ENCODE measurements at places on chromosomes 13 and 19.

DNA sequence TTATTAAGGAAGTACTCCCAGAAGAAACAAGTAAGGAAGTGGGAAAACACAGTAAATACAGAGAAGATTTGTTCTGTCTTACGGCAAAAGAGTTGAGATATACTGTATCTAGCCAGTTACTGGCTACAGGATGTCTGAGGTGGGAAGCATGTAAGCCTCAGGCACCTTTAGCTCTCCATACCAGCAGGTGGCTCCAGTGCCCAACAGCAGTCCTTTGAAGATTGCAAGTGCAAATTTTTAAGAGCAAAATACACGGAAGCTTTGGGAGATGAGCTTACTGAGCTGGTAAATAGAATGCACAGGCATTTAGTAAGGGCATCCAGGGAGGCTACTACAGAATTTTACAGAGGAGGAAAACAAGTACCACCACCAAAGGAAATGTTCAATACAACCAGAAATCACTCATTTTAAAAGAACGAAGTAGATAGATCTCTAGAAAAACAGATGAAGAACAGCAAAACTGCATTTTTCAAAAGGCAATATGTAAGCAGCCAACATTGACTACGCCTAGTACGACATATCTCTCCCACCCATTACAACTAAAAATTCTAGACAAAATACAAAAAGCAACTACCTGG, 57.9 kb upstream of the VSTM2B start:
- DNase-seq: peak; percentile 14

- no peak for DNase-seq
These were observed 11.8 kb downstream of the STAP2 start for GRCh38 chr19:4326837-4327251.

GRCh38 chr13:40550130-40550529, 116.3 kb downstream of the FOXO1 start:
- no peak for DNase-seq

DNA sequence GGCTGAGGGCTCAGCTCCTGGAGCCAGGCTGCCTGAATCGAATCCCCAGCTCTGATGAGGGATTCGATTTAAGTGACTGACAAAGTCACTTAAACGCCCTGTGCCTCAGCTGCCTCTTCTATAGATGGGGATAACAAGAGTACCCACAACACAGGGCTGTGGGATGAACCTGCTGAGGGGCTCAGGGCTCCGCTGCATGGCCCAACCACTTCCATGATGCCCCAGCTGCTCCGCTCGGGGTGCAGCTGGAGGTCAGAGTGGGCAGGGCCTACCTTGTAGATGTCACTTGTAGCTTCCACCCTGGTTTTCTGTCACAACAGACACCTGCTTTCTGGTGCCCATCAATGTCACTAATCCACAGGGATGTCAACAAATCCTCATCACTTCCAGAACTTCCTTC, 39.2 kb downstream of the STK24 start:
- DNase-seq: no peak

DNA sequence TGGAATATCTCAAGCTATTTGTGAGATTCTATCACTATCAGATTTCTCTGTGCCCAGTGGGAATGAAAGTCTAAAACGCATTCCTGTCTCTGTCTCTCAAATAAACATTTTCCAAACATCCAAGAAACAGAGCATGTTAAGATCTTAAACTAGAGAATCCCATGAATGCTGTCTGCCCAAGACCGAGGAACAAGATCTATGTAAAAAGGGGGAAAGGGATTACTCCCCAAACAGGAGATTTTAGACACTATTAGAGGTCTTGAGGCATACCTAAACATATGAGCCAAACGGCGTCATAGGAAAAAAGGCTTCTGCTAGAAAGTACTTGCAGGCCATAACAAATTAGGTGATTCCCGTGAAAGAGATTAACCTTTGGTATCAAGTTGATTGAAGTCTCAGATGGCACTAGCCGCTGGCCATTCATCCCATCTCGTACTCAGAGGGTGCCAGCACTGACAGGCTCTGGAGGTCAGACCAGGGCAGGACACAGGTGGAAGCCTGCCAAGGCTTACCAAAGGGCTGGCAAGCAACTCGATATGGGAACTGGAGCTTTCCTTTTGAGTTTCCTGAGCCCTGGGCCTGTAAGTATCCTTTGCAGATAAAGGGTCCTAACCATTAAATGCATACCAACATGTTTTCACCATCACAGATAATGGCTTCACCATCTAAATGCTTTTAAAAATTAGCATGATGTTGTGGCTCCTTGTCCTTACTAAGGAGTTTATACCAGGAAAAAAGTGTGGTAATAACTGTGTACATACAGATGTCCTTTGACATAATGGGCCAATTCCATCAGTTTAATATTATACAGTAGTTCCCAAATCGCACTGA, 225.2 kb downstream of the FOXO1 start:
- no peak for DNase-seq

- no peak for DNase-seq
These were observed 38.2 kb downstream of the RFXAP start for GRCh38 chr13:36857253-36857652.

DNA sequence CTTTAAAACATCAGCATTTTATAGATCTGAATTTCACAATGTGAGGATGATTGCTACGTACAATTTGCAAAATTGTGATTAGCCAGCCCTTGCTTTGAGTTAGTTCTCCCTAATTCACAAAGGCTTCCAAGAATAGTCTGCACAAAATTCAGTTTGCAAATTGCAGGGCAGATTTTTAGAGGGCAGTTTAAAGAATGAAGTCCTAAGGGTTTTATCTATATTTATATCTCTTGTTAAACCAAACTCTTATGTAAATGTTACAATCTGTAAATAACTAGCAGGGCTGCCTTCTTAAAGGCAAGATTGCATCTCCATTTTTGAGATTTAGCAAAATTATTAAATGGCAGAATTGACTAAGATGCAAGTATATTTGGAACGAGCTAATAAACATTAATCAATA, 52.8 kb upstream of the ZNF536 start:
- DNase-seq: no peak

DNA sequence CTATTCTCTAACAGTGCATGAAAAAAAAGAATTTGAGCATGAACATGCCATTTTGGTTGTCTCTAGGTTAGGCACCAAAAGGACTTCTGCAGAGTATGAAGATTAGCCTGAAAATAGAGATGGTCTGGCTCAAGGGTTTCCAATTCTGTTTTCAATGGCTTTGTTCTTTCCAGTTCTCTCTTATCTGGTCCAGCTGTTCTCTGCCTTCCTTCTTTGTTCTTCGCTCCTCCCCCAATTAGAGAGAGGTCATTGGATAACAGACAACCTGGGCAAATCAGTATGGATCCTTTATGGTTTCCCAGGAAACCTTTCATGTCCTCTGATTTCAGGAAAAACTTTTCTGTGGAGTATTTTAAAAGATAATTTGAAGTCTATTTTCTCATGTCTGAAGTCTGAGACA, 623.4 kb downstream of the PCDH17 start:
- no peak for DNase-seq

DNA sequence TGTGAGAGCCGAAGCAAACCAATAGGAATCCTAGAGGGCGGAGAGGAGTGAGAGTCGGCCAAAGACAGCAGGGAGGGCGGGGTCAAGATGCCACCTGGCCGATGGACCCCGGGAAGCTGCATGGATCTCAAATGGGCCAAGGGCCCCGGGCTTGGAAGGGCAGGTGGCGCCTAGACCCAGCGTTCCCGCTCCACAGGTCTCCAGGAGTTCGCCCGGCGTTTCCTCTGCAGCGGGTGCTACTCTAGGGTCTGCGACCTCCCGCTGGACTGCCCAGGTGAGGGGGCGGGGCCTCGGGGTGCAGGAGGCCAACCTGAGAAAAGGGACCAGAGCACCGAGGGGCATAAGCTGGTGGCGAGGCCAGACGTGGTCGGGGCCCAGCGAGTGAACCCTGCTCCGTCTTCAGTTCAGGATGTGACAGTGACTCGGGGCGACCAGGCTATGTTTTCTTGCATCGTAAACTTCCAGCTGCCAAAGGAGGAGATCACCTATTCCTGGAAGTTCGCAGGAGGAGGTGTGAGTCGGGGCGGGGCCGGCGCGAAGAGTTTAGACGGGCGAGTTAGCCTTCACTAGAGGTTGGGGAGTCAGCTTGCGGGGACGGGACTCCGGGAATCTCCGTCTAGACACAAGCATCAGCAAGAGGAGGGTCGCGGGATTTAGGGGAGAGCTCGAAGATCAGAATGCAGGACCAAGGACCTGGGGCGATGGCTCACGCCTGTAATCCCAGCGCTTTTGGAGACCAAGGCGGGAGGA, 9.9 kb downstream of the SPACA6 start:
- DNase-seq: peak; percentile 21

DNA sequence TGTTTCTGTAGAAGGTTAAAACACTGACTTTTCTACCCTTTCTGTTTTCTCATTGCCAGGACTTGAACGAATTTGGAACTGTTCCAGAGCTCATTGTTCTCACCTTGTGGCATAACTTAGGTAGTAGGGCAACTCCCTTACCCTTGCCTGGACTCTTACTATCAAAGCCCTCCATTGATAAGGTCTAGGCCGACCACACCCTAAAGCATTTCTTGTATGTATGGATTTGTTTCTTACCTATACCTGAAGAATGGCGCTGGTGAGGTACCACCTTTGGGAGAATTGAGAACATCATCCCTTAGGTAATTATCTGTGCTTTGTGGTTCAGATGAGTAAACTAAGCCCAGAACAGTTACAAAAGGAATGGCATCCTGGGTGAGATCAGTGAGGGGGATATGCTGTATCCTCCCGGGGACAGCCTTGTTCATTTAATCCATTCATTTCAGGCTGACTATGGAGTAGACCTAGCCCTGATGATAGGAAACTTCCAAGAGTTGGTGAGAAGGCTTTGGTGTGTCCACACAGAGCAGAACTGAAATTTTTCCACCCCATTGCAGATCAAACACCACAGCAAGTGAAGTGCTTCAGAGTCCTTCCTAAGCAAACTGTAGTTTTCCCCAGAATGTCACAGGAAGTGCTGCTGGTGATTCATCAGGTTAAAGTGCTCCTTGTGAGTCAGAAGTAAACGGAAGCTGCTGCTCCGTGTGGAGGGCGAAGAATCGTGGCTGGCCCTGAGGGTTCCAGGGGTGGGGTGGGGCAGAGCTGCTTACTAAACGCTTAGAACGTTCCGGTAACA, 113.0 kb downstream of the TEX26 start:
- peak; percentile 74 for DNase-seq

GRCh38 chr13:72523049-72523448, 204.4 kb downstream of the MZT1 start:
- DNase-seq: no peak

GRCh38 chr19:42113641-42114348, 18.5 kb downstream of the POU2F2 start:
- DNase-seq: no peak

GRCh38 chr19:54473071-54473891, at the start of gene CDC42EP5:
Gene CDC42EP5 (minus strand): TSS chr19:54473296. CDS start chr19:54465547, 7,749 bp downstream.
- no peak for DNase-seq

GRCh38 chr13:33918199-33918932, 100.4 kb downstream of the RFC3 start:
- DNase-seq: no peak
